Activated gamma-delta T cell (primary cell): ENCODE measurements at places on chromosomes 11 and 22.

- no peak for DNase-seq
Observed at GRCh38 chr11:81331088-81331487, 1402.6 kb downstream of the FAM181B start.

GRCh38 chr11:61162092-61162941, 1.1 kb upstream of the VPS37C start:
- no peak for DNase-seq

GRCh38 chr11:42840176-42840829, 471.5 kb upstream of the API5 start:
- DNase-seq: no peak

GRCh38 chr11:112219476-112220232, 6.6 kb upstream of the PTS start:
- no peak for DNase-seq

DNA sequence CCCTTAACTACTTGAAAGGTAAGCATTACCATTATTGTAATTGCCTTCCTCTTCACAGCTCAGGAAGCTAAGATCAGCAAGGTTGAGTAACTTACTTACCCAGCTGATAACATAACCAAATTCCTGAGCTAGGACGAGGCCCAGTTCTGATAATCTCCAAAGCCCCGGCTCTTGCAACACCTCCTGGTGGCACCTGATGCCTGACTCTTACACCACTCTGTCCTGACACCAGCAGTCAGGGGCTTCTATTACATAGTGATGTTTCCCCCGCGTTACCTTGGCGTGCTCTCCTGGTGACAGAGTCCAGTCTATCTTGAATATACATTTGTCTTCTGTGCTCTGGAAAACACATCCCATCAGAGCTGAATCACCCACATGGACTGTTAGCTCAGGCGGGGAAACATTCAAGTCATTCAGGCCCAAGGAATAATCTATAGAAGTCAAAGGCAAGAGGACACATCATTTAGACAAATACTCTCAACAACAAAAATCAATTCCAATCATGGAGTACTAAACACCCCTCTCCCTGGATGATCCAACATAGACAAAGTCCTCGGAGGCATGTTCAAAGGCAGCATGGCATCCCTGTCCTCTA, 12.6 kb downstream of the JAML start:
- DNase-seq: no peak

DNA sequence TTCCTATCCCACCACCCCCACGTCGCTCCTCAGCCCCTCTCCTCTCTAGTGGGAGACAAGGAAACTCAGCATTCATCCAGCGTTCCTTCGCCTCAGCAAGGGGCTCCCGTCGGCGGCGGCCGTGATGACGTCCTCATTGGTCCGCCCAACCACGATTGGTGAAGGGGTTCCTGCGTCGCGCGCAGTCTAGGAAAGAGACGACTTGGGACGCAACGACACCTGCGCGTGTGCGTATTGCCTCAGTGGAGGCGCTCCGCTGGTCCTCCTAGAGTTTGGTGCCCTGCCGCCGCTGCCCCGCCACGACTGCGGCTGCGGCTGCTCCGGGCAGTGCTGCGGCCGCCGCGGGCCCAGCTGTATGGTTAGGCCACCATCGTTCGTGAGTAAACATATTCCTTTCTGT, 56.6 kb downstream of the CCDC81 start:
- no peak for DNase-seq

DNA sequence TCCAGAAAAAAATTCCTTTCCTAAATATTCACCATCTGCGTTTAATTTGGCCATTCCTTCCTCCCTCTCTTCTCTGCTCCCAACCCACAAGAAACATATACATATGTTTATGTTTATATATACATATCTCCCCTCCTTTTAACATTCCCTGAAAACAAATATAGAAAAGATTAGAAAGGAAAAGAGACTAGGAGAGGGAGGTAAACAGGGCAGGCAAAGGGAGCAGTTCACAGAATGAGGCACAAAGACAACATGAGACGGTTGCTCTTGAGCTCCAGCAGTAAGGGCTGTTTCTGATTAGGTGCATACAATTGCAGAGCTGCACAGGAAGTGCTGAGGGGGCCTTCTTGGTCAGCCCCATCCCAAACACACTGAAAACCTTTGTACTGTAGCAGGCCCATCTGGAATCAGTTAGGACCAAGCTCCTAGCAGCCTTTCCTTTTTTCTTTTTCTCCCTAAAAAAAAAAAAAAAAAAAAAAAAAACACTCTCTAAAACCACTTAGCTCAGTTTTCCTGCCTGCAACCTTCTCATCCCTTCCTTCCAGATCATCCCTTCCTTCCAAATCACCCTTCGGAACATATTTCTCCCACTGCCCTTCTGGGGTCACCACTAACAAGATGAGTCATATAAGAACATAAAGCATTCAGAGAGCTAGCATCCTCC, 57.0 kb downstream of the RBFOX2 start:
- DNase-seq: no peak

DNA sequence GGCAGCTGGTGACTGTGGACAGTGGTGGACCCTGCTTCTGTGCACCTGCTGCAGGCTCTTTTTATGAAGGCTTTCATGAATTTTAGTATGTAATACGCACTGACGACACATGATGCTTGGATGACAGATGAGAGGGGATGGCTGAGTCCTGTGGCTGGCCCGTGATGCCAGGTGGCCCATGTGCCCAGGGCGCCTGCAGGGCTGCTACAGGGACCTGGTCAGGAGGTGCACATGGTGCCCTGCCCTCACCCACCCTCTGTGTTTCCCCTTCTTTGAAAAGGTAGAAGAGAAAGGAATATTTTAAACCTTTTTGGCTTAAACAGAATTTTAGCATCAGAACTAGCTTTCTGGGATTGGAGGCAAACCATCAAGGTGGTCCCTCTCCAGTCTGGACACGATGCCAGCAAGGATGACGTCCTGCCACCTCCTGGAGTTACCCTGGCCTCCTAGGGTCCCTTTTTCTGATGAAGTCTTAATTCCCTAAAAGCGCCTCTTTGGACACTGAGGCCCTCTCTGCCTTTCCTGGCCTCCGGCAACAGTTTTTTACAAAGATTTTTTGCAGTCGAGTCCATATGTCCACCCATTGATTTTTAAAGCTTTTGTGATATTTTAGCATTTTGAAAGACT, 5.4 kb upstream of the RANBP1 start:
- DNase-seq: no peak

- no peak for DNase-seq
Observed at GRCh38 chr11:20036626-20037335, 123.5 kb downstream of the DBX1 start.

DNA sequence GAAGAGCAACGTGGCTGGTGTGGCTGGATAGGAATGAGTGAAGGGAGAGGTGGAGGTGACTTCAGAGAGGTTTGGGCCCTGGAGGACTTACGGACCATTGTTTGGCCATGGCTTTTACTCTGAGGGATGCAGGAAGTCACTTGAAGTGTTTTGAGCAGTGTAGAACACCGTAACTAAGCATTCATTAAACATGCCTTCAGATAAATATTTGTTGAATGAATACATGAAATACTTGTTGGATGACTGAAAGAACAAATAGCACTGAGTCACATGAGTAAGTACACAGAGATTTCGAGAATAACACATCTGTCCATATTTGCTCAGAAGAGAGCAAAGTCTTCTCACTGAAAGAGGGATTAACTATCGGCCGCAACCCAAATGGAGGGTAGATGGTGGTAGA, 182.7 kb upstream of the SNX19 start:
- no peak for DNase-seq

DNA sequence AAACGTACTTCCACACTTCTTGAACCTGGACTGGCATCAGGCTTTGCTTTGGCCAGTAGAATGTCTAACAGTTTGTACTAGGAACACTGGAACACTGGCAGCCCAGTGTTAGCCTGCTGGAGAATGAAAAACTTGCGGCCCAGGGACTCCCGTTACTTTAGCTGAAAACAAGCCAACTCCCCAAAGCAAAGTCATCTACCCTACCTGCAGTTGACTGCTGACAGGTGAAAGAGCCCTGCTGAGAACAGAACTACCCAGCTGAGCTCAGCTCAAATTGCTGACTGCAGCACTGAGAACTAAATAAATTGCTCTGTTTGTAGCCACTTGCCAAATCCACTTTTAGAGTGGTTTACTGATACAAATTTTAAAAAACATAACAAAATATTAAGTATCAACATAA, 342.5 kb downstream of the LRRC4C start:
- DNase-seq: no peak

DNA sequence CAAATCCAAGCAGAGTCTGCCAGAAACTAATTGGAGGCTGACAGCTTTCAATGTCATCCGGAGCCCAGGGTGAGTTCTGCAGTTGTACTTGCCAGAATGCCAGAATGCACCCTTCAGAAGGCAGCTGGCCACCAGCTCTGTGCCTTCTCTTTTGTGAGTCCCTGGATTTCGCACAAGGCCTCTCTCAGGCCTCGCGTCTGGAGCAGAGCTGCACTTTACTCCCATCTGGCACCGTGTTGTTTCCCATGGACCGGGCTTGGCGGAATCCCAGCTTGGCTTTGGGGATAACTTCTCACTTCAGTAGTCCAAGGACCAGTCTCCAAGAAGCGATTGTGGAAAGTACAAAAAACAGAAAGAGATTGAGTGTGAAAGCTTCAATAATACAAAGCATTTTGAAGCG, 451.3 kb upstream of the KIRREL3 start:
- no peak for DNase-seq

- DNase-seq: no peak
Observed at GRCh38 chr22:27775087-27775698, 26.4 kb downstream of the MN1 start.

DNA sequence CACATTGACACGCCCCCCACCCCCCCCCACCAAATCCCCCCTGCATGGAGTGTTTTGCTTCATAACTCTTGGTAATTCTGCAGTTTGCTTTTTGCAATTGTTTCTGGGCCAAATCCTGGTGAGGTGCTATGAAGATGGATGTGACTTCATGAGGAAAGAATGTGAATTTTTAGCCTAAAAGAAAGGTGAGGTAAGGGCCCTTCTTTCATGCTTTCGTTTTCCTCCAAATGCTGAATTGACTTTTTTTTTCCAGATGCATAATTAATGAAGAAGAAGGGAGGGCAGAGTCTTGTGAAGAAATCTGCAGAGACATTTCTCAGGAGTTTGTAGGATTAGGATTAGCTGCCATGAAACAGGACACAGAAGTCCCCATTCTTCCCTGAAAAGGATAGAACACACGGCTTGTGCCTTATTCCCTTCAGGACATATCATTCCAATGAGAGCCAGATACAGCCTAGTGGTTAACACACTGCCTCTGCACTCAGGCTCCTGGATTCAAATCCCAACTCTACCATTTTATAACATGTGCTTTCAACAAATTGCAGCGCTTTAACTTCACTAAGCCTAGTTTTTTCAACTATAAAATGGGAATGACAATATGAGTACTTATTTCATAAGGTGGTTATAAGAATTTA, 19.6 kb upstream of the TBCEL start:
- DNase-seq: no peak

DNA sequence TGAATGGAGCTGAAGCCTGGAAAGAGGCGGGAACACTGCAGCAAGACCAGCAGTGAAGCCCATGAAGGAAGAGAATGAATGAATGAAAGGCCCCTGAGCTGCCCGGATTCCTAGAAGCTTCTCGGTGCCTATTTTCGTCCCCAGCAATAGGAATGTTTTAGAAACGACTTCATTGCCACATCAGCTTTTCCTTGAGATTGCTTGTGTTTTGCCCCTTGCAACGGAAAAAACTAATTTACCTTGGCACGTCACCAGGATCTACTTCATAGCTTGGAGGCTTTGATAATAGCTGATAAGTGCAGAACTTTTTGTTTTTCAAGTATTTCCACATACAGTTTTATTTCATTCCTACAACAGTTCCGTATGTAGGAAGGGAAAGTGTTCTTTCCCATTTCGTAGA, 248.9 kb upstream of the NARS2 start:
- DNase-seq: no peak

DNA sequence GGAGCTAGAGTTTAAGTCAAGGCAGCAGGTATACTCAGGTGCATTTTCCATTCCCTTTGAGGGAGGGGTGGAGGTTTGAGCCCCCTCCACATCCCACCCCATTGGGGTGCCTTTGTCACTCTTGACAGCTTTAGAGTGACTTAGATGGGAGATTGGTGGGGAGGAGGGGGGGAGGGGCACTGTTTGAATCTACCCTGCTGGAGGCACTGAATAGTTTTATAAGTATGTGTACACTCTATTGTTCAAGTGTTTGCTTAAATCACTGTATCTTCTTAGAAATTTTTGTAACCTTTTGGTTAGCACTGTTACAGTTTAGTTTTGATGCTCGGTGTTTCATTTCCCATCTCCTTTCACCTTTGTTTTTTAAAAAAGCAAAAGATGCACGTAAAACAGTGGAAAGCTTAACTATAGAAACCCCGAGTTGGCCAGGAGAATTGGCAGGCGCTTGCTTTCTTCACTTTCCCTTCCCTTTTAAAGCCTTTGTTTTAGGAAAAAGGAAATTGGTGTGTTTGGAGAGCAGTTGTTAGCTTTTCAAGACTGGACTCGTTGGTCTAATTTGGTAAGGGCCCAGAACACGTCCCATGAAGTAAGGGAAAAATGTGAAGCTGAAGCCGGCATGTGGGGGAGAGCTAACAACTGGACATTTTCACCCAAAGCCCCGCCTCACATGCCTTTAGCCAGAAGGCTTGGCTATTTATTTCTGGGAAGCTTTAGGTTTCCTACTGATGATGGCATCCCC, 42.8 kb downstream of the TNRC6B start:
- DNase-seq: no peak

DNA sequence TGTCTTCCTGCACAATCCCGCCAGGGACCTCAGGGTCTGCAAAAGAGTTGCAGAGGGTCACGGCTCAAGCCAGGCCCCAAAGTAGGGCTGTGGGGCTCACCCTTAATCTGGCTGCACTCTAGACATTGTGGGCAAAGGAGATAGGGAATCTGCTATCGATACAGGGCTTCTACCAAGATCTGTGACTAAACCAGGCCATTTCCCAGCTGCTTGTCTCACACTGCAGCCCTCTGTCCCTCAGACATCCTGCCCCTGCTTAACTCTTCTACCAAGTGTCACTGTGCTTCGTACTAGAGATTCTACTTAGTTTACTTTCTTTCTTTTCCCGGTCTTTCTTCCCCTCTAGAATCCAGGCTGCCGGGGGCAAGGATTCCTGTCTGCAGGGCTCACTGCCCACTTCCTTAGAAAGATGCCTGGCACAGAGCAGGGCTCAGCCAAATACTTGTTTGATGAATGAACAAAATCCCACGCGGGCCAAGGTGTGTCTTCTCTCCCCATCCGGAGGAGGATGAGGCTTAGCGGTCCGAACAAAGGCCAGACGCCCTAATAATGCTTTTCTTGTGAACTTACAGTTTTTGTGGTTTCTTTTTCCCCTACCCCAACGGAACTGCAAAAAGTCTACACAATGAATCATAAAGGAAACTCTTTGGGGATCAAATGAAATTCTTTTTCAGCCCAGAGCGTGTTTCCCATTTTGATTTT, 61.3 kb upstream of the ANO1 start:
- DNase-seq: no peak

DNA sequence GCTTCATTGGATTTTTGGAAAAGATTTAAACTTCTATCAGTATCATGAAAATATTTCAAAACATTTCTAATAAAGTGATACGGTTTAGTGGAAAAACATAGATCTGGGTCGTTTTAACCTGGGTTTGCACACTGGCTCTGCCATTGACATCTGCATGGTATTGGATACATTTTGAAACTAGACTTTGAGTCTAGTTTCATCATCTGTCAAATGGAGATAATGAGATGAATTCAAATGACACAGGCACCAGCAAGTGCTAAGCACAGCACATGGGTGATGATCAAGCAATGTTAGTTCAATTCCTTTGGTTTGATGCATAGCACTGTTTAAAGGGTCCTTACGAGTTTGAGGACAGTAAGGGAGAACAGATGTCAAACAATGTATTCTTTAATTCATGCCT, 819.0 kb upstream of the CCDC90B start:
- DNase-seq: no peak
